ENCODE measurements at places on chromosomes 3 and 15.
A peak's percentile ranks its signal among the peaks of the same experiment; 100 is the strongest.

- DNase-seq, result no peak
Observed at GRCh38 chr3:29384640-29385039, 103.8 kb downstream of the RBMS3 start.

GRCh38 chr3:138418601-138419206 is 15.7 kb upstream of the ESYT3 start:
- no peak for DNase-seq

- no peak for DNase-seq
Observed at GRCh38 chr3:82294609-82295008, 533.2 kb upstream of the GBE1 start.

- DNase-seq, result no peak
Observed at GRCh38 chr3:156579427-156579851, 24.5 kb upstream of the SSR3 start.

DNA sequence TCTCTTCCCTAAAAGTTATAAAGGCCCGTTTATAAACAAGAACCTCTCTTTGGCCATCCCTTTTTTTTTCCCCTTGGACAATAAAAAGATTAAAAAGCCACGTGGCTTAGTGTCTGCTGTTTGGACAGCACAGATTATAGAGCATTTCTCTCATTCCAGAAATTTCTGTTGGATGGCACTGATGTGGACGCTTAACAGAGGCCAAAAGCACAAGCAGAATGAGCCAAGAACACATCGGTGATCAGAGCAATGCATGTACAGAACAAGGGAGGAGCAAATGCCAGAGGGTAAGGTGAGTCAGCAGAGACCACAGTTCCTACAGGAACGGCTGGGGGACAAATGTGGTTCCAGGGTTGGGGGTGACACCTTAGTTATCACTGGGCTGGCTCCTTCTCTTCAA is 30.3 kb upstream of the CTNNB1 start:
- no peak for DNase-seq

GRCh38 chr15:90981681-90982080 is 12.7 kb downstream of the PRC1 start:
- peak; percentile 16 for DNase-seq

DNA sequence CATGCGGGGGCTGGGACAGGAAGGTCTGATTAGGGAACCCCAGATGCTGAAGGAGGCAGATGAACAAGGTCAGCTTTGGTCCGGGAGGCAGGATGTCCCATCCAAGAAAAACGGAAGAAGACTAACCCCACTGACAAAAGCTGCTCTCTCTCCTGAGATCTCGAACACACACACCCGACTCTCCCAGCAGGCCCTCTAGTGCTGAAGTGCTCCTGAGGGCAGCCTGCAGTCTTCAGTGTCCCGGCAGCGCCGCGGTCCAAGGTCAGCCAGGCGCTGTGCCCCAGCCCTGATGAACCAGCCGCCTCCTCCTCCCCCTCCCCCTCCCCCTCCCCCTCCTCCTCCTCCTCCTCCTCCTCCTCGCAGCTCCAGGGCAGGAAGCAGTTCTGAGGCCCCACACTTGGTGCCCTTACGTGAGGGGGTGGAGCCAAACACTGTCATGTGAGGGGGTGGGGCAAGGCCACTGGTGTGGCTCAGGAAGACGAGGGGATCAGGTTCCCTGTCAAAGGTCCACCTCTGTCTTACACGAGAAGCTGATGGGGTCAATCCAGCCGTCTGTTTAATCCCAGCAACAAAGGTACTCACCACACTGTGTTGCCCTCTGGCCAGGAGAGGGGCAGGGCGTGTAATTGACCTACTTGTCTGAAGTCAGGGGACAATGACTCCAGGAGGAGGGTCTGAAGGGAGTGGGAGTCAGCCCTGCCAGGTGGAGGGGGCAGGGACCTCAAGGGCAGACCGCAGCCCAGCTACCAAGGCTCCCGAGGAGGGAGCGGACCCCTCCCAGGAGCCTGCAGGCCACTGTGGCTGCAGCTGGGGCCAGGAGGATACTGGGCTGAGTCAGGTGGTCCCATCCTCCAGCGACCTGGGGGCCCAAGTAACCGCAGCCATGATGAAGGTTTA is 34.3 kb downstream of the PRR23E start:
- DNase-seq, result no peak

GRCh38 chr3:186526256-186526606 is 17.9 kb downstream of the CRYGS start:
- peak; percentile 70 for DNase-seq

GRCh38 chr3:115113367-115113766 is 33.7 kb downstream of the ZBTB20 start:
- DNase-seq, result no peak

DNA sequence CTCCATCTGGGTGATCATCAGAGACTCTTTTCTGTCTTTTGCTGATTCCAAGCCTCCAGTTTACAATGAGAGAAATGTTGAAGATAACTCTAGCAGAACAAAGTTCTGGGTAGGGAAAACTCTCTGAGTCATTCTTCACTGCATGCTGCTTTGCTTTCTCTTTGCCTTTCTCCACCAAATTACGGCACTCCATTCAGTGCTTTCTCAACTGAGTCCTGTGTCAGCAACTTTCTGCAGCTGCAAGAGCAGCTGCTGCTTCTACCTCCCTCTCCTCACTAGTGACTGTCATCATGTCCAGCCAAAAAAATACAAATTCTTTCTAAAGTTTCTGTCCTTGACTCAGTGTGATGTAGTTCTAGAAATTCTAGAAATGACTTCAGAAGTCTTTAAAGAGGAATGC is 953.8 kb downstream of the IGSF11 start:
- no peak for DNase-seq

DNA sequence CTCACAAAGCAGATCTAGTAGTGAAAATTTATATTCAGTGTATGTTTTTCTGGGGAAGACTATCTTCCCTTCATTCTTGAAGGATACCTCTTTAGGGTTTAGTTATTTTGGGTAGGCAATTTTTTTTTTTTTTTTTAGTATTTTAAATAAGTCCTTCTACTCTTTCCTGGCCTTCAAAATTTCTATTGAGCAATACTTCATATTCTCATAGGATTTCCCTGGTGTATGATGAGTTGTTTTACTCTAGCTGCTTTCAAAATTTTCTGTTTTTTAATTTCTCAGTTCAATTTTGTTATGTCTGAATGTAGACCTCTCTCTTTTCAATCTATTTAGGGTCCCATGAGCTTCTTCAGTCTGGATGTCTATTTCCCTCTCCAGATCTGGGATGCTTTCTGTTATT is 74.3 kb upstream of the PLSCR4 start:
- no peak for DNase-seq

- DNase-seq, result no peak
Observed at GRCh38 chr3:121834157-121834670, 646 bp downstream of the IQCB1 start.

DNA sequence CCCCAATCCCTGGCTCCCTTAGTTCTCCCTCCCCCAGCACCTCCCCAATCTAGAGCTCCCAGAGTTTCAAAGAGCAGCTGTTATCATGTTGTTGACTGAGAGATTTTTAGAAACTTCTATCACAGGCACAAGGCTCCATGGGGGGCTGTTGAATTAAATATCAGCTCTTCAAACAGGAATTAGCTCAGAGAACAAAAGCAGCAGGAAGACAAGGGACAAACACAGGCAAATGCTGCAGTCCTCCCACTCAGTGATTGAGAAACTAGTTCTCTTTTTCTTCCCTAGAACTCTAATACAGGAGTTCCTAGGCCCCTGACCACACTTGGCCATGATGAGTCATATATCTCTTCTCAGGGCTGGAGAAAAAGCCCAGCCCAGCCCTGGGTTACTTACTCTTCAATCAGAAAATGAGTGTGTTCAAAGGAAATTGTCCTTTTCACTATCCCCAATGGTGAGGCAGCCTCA is 262.1 kb downstream of the IGSF11 start:
- DNase-seq, result no peak

Data from stimulated activated naive B cell treated with anti-CD40 and anti-IgM and Interleukin-4, amounts not matched to agents 10 μg/mL and 1 μg/mL and 100 μg/mL, for 72 hours (primary cell).